ENCODE measurements at places on chromosomes 2 and 18. TPM values are rescaled to one million over a fixed set of nuclear protein-coding genes. Genes with fewer than 3 reads are reported as not detected.

Gene PROKR1
- 2.1 TPM for total RNA-seq

Gene IL1F10
- total RNA-seq = not detected

Gene RNU2-63P
- total RNA-seq = not detected

Gene SCN9A
- 1.1 TPM for total RNA-seq

- DNase-seq = no peak
Observed at GRCh38 chr2:240168546-240169361, 28.3 kb upstream of the OTOS start.

GRCh38 chr2:73238149-73238548 lies 4.0 kb downstream of the CCT7 start:
- DNase-seq = no peak

DNA sequence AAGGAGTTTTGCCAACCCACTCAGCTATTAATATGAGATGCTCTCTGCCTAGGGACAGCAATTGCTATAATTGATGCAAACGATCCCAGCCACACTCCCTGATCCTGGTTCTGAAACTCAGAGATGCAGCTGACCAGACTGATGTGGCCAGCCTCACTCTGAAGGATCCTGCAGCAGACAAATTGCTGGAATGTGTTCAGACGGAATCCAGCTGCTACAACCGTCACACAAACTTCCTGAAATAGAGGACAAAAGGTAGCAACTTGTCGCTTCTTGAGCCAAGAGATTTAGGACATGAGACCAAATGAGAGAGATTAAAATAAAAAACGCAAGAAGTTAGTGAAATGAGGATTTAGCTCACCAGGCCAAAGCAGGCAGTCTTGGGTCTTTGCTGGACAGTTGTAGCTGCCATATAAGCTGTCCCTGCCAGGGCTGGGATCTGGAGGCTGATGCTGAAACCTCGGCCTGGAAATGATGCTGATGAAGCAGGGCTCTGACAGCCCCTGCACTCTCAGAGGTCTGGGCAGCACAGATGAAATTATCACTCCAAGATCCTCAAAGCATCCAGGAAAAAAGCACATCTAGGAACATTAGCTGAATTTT lies 8.3 kb upstream of the YWHAQ start:
- no peak for DNase-seq

GRCh38 chr18:11906926-11907874 lies 917 bp downstream of the MPPE1 start:
- DNase-seq = no peak

GRCh38 chr2:156800065-156800653 lies 364.0 kb downstream of the GPD2 start:
- DNase-seq = peak; percentile 44

- no peak for DNase-seq
Observed at GRCh38 chr2:105540642-105541041, 141.8 kb upstream of the FHL2 start.

- DNase-seq = no peak
Observed at GRCh38 chr2:83042053-83042452, 1417.0 kb downstream of the SUCLG1 start.

DNA sequence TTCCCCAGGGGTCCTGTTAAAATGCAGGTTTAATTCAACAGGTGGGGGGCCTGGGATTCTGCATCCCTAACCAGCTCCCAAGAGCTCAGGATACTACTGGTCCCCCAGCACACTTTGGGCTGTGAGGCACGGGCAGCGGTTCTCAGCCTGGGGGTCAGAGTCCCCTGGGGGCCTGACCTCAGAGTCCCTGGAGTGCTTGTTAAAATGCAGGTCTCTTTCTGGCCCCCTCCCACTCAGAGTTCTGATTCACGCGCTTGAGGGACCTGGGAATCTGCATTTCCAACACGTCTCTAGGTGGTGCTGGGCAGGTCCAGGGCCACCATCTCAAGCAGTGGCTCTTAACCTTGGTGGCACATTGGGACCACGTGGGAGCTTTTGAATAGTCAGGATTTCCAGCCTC lies 2.8 kb upstream of the OTOS start:
- DNase-seq = no peak

DNA sequence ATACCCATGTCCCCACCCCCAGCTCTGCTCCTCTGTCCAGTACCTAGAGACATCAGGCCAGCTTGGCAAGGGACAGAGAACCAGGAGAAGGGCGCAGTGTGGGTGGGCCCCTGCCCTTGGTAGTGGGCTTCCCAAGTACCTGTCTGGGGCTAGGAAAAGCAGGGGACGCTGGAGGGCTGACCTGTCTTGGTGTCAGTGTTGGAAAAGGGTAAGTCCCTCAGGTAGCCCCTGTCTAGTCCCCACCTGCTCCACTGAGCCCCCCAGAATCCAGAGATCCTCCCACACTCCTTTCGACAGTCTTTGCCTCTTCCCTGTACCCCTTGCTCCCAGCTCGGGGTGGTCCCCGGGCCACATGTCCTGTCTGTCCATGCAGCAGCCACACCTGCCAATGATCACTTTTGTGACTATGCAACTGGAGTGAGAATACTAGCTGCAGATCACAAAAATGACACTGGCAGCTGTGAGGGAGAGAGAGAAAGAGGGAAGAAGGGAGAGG lies 14.6 kb downstream of the DNAJB2 start:
- no peak for DNase-seq

DNA sequence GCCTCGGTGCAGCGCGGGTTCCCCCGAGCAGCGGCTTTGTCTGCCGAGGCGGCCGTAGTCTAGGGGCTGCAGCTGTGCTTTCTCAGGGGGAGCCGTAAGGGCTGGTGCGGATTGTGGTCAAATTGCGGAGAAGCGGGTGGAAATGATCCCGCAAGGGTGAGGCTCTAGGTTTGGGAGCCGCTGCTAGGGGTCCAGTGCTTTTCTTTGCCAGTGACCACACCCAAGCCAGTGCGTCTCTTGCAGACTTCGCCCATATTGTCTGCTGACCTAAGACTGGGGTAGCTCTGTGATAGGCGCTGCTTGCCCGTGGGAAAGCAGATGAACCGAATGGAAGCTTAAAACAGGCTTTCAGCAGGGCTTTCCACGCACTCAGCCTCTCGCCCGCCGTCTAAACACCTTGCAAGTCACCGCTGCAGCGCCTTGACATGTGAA lies 2.1 kb downstream of the DPYSL5 start:
- DNase-seq = peak; percentile 68

GRCh38 chr2:213147538-213147937 lies 3.9 kb downstream of the IKZF2 start:
- no peak for DNase-seq

DNA sequence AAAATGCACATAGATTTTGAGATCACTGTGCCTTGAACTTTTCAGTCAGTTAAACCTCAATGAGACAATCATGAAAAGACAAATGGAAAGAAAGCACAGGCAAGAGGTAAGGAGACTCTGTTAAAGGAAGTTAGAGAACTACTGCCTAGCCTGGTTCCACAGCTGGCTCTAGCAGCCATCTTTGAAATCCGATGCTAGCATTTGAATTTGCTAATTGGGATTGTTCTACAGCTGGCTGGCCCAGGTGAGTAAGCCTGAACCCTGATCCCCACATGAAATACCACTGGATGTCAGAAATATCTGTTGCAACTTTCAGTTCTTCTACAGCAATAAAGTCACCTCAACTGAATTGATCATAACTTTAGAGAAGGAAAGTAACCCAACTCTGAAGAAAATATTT lies 315.2 kb upstream of the CHAC2 start:
- no peak for DNase-seq

Data from neural progenitor cell (in vitro differentiated cells).